ENCODE measurements at places on chromosomes 3 and 15. TPM values are rescaled to one million over a fixed set of nuclear protein-coding genes. Genes with fewer than 3 reads are reported as not detected.

The CCDC13 gene
- 0.61 TPM for total RNA-seq

The C3orf85 gene
- not detected for total RNA-seq

The FOXB1 gene
- not detected for total RNA-seq

The HES1 gene
- 9.7 TPM for total RNA-seq

The TM6SF1 gene
- total RNA-seq = 0.18 TPM

The GPR149 gene
- not detected for total RNA-seq

The DHFR2 gene
- 3.2 TPM for total RNA-seq

The AGBL1 gene
- not detected for total RNA-seq

The ZNF148 gene
- 12.4 TPM for total RNA-seq

The COL6A5 gene
- total RNA-seq = not detected

The FANCD2OS gene
- not detected for total RNA-seq

The IGSF10 gene
- 0.34 TPM for total RNA-seq

The DAZL gene
- total RNA-seq = not detected

The P2RY14 gene
- total RNA-seq = not detected

The CHDH gene
- 1.6 TPM for total RNA-seq

The PPP1R14D gene
- 0.21 TPM for total RNA-seq

The SIN3A gene
- 33.5 TPM for total RNA-seq

The CCR5 gene
- total RNA-seq = not detected

The FURIN gene
- 50.9 TPM for total RNA-seq

The CKMT1A gene
- 2.8 TPM for total RNA-seq

The EPHA3 gene
- not detected for total RNA-seq

The CSPG5 gene
- 1.3 TPM for total RNA-seq

The DNASE1L3 gene
- total RNA-seq = not detected

The FXR1 gene
- 65.4 TPM for total RNA-seq

The ELL3 gene
- total RNA-seq = 1.1 TPM

Measured in A549 treated with dexamethasone at 1 μM for 4 hours (cell line).